NCI-H187 treated with DMSO at 0.1 percent for 48 hours (cell line): ENCODE measurements at places on chromosomes 7 and 10.

GRCh38 chr7:22241805-22242390 is 115.1 kb downstream of the RAPGEF5 start:
- DNase-seq, result no peak

GRCh38 chr10:112217386-112218035 is 33.9 kb upstream of the GPAM start:
- DNase-seq, result no peak

- DNase-seq, result no peak
Observed at GRCh38 chr7:79822620-79823240, 311.9 kb upstream of the GNAI1 start.

GRCh38 chr10:35523670-35524225 is 81.4 kb upstream of the GJD4 start:
- DNase-seq, result no peak

- no peak for DNase-seq
Observed at GRCh38 chr10:68348265-68348741, 15.6 kb upstream of the PBLD start.

- DNase-seq, result no peak
Observed at GRCh38 chr10:19974138-19974537, 157.9 kb downstream of the PLXDC2 start.

DNA sequence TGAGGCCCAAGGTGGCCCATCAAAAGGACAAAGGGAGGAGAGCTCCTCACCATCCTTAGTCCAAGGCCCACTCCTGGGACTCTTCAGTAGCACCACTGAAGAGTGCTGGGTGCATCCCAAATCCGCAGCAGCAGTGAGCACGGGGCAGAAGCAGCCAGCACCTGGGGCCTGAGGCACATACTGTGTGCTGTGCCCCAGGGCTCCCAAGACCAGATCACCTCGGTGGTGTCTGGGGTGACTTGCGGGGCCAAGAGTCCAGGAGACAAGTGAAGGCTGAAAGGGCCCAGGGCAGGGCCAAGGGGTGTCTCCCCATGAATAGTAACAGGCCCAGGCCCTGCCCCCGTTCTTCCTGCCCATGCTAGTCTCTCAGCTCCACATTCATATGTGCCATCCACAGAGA is 59.9 kb upstream of the INSIG1 start:
- no peak for DNase-seq

DNA sequence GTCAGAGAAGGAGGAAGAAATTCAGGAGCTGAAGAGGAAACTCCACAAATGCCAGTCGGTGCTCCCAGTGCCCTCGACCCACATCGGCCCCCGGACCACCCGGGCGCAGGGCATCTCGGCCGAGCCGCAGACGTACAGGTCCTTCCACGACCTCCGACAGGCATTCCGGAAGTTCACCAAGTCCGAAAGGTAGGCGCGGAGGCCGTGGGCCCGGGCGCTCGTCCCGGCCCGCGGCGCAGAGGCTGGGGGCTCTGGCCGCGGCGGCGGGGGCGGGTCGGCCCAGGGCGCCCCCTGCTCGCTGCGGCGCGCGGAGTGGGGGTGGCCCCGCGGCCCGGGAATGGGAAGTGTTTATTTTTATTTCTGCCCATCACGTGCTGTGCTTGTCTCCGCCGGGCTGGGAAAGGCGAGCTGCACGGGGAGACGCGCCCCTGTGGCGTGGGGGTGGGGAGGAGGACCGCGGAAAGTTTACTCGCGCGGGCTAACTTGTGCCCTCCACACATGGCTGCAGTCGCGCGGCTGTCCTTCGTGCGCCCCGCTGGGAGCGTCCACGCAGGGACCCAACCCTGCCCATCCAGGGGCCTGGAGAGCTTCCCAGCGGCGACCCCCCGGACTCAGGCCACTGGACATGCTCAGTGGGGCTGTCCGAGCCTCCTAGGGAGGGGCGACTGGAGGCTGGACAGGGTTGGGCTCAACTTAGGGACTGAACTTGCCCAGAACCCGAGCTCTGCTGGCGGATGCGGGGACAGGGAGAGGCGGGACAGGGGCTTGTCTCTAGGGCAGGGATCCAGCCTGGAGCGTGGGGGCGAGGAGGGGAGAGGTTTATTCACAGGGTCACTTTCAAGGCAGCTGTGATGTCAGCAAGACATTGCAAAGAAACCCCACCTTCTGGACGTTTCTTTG is 82.6 kb upstream of the PRKG1 start:
- DNase-seq, result no peak

GRCh38 chr10:123562387-123562786 is 103.8 kb upstream of the GPR26 start:
- no peak for DNase-seq

- no peak for DNase-seq
Observed at GRCh38 chr7:140314573-140315480, 83.5 kb downstream of the SLC37A3 start.

DNA sequence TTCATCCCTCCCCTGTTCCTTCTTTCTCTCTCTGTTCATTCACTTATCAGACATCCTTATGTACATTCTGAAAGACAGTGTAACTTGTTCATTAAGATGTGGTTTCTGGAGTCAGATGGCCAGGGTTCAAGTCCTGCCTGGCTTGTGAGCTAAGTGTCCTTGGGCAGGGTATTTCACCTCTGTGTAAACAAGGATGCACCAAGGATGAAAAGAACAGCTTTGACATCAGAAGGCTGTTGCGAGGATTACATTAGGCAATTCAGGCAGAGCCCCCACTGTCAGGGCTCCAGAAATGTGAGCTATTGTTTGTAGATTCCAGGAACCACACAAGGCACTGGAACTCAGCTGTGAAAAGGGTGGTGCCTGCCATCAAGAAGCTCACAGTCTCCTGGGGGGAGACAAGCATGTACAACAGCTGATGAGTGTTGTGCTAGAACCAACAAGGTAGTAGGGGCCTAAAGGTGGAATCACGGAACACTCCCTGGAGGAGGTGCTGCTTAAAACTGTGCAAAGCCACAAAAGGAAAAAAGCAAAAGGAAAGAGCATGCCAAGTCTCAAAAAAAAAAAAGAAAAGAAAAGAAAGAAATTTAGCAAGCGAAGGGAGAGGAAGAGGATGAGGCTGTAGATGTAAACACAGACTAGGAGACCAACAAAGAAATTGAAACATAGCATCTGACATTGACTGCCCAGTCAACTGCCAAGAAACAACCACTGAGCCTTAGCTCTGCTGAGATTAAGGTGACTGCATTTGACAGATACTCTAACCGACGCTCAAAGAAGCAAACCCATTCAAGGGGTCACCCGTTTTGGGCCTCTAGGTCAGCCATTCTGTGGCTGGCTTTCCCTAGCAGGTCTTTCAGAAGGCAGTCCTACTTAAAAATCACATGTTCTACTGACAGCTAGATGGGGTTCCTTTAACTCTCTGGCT is 12.5 kb downstream of the PDLIM1 start:
- DNase-seq, result no peak

GRCh38 chr10:114103284-114103683 is 59.6 kb downstream of the ADRB1 start:
- DNase-seq, result no peak

DNA sequence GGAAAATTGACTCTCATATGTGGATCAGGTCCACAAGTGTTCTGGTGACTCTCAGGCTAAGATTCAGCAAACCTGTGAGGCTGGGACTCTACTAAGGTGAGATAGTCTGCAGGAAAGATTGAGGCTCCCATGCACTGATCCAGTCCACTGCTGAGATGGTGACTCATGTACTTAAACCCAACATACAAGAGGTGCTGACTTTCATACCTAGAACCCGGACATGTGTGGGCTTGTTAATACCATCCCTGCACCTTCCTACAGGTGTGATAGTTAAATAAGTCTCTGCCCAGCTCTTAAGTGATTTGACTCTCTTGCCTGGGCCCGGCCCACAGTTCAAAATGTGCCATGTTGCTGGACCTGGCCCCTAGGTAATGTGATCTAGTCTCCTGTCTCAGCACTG is 27.1 kb upstream of the ZNF107 start:
- no peak for DNase-seq

DNA sequence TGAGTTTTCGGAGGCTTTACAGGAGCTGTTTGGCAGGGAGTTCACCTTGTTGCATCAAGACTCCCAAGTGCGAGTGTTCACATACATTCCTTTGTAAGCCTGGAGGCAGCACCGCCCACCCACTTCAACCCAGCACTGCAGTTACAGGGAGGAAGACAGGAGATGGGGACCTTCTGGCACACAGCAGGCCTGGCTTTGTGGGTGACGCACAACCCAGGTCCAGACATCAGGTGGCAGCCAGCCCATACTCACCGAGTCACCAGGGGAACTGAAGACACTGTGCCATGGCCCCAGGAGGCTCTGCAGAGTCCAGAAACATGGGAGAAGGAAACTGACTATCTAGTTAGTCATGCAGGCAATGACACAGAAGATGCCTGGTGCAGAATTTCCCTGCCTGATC is 305.9 kb upstream of the RNF32 start:
- no peak for DNase-seq

GRCh38 chr10:49767752-49768151 is 5.6 kb upstream of the OGDHL start:
- no peak for DNase-seq

- DNase-seq, result no peak
Observed at GRCh38 chr7:114212721-114213429, 201.7 kb upstream of the FOXP2 start.

DNA sequence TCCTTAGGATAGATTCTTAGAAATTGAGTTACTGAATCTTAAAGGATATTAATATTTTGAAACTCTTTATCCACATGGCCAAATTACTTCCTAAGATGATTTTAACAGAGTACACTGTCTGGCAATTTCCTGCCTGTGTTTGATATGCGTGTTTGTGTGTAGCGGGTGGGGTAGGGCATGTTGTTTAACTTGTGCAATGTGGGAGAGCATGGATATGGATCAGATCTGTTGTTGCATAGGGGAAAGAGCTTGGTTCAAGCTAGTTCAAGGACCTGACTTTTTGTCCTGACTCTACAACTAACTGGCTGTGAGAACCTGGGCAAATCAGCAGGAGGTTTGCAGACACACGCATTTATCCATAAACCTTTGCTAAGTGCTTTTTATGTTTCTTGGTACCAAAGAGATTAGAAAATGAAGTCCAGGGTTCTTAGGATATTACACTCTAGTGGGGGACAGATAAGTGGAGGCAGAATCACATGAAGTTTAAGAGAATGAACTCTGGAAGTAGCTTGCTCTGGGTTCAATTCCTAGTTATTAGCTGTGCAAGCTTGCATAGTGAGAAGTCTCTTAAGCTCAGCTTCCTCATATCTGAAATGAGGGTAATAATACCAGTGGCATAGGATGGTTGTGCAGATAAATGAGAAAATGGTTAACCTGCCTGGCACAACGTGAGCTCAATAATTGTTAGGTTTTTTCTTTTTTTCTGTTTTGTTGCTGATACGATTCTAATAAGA is 96.3 kb upstream of the PRR15 start:
- DNase-seq, result no peak

DNA sequence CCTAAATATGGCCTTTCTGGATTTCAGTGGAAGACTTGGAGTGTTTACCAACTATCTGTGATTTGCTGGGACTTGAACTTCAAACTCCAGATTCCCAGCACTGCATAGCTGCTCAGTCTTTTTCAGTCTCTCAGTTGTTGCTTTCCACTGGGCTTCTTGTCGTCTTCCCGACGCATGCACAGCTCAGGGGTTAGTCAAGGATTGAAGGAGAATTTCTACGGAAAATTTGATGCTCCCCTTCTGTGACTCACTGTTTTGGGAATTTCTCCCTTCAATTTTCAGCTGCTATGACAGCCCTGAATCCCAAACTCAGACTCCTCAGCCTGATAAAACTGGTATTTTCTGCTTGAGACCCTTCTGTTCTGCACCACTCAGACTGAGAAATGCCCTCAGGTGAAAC is 91.7 kb downstream of the CYP26A1 start:
- no peak for DNase-seq

DNA sequence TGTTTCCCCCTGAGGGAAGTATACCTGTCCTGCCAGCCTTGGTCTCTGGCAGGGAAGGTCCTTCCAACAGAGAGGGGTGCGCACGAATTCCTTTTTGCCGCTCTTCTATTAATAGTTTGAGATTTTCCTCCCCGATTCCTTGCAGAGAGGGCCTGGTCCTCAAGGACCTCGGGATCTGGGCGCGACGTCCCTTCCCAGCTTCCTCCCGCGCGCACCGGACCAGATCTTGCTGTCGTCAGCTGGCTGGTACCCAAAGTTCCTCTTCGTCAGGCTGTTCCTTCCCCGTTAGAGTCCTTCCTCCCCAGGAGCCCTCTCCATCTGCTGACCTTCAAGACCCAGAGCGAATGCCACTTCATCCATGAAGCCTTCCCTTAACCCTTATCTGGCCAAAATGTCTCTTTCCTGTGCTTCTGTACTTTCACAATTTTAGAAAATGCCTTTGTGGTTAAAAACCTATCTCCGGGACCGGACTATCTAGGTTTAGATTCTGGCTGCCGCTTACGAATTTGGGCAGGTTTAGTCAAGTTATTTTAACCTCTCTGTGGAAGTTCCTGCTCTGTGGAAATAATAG is 851 bp upstream of the GOT1 start:
- no peak for DNase-seq

- DNase-seq, result no peak
Observed at GRCh38 chr10:31197886-31198285, 121.1 kb upstream of the ZEB1 start.

- DNase-seq, result no peak
Observed at GRCh38 chr10:17219024-17219423, 9.0 kb upstream of the VIM start.

- no peak for DNase-seq
Observed at GRCh38 chr7:80843018-80843677, 75.7 kb downstream of the SEMA3C start.

- DNase-seq, result no peak
Observed at GRCh38 chr7:5429857-5430611, 6.4 kb upstream of the TNRC18 start.

DNA sequence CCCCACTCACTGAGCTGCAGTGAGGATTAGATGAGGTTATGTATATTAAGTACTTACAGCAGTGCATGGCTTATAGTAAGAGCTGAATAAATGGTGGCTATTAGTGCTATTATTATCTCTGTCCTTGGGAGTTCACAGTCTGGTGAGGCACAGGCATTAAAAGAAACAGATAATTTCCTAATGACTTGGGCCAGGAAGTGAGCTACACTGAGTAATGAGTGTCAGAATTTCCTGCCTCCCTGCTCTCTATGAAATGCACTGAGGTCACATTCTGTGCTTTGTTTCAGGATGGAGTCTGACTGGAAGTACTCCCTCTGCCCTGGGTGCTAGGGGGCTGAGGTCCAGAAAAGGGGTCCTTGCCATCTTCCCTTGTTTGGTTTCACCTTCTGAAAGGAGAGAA is 48.7 kb upstream of the LOXL4 start:
- DNase-seq, result no peak

GRCh38 chr10:29765330-29765729 is 130.6 kb upstream of the SVIL start:
- no peak for DNase-seq
